ENCODE measurements at places on chromosomes 2 and 18. TPM values are rescaled to one million over a fixed set of nuclear protein-coding genes. Genes with fewer than 3 reads are reported as not detected.

Gene TMEM150A
- 47.6 TPM for polyA plus RNA-seq

- no peak for DNase-seq
Measured at GRCh38 chr2:42298132-42298531, 62.9 kb downstream of the COX7A2L start.

GRCh38 chr2:10575609-10576280 lies 114.0 kb downstream of the NOL10 start:
- no peak for DNase-seq

- no peak for DNase-seq
Measured at GRCh38 chr2:44495035-44495434, 133.3 kb downstream of the CAMKMT start.

DNA sequence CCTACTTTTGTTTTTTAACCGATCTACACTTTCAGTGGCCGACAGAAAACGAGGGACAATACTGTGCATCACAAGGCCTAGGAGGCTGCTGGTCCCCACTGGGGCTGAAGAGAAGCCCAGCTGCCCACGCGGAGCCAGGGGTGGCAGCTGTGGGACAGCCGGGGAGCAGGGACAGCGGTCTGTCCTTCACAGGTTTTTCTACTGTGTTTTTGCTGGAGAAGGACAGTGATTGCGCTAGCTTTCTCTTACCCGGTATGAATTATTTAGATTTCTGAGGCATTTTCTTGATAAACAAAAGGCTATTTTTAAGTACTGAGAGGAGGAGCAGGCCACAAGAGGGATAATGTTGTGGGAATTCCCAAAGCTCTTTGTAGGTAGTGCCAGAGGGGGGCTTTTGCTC lies 219.8 kb downstream of the ATAD2B start:
- no peak for DNase-seq

DNA sequence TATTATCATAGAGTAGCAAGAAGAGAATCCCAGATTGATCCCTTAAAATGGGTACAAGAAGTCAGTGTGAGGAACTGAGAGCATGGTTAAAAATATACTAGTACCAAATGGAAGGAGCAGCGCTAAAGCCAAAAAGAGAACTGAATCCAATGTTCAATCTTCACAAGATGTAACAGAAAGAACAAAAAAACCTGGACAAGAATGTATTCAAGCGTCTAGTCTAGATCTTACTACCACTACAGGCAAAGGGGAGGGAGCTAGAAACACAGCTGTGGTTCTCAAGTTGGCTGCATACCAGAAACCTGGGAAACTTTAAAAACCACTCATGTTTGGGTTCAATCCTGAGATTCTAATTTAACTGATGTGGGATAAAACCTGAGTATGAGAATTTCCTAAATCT lies 57.5 kb downstream of the PIAS2 start:
- no peak for DNase-seq

All from pancreas (tissue), 10 donors.